ENCODE measurements at places on chromosomes 3 and 15.

- no peak for DNase-seq
Observed at GRCh38 chr3:166445865-166446264, 608.6 kb upstream of the BCHE start.

- DNase-seq, result no peak
Observed at GRCh38 chr15:42143356-42143755, 13.1 kb downstream of the PLA2G4F start.

DNA sequence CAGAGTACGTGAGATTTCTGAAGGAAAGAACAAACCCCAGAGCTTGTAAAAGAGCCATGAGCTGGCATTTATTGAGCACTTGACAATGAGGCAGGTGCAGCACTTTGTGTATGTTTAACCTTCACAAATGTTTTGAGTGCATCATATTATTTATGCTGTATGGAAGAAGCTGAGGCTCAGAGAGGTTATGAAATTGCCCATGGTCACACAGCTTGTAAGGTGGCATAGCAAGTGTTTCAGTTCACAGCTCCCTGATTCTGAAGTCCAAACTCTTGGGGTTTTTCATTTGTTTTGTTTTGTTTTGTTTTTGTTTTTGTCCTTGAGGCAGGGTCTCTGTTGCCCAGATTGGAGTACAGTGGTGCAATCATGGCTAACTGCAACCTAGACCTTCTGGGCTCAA lies 25.1 kb upstream of the ADAMTS7 start:
- DNase-seq, result no peak

DNA sequence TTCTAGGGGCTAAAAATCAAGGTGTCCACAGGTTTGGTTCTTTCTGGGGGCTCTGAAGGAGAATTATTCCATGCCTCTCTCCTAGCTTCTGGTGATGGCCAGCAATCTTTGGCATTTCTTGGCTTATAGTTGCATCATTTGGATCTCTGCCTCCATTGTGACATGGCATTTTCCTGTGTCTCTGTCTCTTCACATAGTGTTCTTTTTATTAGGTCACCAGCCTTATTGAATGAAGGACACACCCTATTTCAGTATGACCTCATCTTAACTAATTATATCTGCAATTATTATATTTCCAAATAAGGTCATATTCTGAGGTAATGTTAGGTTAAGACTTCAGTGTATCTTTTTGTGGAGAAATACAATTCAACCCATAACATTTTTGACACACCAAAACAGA lies 3.2 kb upstream of the GBE1 start:
- no peak for DNase-seq

DNA sequence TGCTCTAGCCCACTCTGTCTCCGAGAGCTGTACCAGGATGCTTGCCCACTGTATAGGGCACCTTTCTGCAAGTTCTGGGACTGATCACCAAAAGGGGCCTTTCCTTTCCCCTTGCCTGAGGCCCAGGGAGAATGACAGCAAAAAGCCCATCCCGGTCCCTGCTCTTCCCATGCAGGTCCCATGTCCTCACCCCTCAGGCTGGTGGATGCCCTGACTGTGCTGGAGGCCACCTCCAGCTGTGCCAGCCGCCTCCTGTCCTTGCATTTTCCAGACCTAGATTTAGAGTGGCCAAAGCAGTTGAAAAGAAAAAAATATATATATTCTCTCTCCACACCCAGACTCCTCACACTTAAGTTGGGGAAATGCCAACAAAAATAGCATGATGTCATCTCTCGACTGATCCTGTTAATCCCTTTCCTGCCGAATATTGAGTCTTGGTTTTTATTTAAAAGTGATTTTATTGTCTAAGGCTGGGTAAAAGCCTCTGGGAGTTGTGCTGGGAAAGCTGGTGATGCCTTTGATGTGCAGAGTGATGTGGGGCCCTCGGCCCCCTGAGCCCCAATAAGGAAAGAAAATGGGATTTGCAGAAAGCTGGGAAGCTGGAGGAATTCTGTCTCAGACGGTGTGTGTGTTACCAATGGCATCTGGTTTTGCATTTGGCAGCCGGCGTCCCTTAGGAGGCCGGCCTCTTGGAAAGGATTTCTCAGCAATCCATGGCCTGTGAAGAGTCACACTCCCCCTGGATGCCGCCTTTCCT lies 29.3 kb upstream of the TPM1 start:
- peak; percentile 74 for DNase-seq

DNA sequence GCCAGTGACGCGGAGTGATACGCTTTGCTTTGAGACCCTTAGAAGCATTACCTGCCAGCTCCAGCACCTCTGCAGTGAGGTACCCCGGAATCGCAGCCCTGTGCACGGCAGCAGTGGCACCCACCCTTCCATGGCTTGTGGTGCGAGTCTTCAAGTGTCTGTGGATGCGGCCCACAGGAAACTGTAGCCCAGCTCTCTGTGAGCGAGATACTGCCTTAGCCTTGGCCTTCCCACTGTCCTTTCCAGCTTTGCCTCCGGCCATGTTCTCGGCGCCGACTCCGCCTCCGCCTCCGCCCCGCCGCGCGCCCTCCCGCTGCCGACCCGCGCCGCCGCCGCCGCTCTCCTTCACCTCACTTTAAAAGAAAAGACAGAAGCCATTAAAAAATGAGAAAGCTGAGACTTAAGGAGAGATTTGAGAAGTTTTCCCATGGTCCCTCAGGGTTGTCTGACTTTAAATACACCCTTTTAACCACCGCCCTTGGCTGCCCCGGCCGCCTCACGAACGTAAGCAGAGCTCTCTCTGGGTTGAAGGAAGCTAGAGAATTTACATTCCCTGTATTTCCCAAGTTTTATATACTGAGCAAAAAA lies 78.5 kb upstream of the FAM174B start:
- no peak for DNase-seq

- no peak for DNase-seq
Observed at GRCh38 chr3:100769693-100770092, 60.4 kb downstream of the TFG start.

DNA sequence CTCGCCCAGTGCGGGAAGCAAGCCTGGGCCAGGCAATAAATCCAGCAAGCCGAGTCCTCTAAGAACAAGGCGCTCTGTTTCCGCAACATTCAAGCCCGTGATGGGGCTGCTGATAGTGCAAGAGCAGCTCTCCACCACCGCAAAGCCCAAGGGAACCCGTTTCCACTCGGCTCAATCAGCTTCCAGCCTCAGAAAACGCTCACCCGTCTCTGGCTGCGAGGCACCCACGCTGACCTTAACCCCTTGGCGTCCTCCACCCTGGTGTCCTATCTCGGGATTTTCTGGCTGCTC lies 17.8 kb downstream of the SPATA12 start:
- DNase-seq, result peak; percentile 16

DNA sequence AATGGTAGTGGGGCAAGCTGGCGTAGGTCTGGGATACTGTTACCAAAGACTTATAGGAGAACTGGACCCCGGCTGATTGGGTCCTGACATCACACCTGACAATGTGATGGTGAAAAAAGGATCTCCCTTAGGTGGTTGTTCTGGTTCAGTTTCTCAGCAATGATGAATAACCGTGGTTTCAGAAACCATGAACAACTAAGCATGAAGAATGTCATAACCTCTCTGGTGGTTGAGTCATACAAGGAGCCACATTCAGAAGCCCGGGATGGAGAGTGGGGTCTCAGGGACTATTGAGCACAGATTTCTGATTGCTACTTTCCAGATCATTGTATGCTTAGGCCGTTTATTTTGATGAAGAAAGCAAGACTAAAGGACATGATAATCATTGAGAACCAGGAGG lies 17.4 kb downstream of the GPR160 start:
- no peak for DNase-seq

- DNase-seq, result no peak
Observed at GRCh38 chr3:134033315-134033996, 3.7 kb upstream of the SLCO2A1 start.

GRCh38 chr15:40594429-40594836 lies 384 bp downstream of the KNL1 start:
- peak; percentile 68 for DNase-seq

Data from MG63 (cell line).